ENCODE measurements at places on chromosomes 11 and 22.

DNA sequence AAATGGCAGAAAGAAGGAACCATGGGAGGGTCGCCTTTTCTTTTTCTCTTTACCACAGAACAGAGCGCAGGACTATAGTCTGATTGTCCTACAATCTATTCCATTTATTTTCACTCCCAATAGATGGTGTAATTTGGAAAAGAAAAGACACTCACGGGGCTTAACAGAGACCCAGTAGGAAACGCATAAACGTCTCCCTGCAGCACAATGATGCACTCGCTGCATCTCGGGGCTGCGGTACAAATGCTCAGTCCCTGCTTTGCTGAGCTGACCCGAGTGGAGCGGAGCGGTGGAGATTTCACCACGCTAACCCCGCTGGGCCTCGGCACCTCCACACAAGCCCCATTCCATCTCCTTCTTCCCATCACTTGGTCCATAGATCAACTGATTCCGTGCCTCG is 1.5 kb downstream of the FEZ1 start:
- DNase-seq: no peak

GRCh38 chr11:43787824-43788223 is 92.8 kb upstream of the ALKBH3 start:
- no peak for DNase-seq

DNA sequence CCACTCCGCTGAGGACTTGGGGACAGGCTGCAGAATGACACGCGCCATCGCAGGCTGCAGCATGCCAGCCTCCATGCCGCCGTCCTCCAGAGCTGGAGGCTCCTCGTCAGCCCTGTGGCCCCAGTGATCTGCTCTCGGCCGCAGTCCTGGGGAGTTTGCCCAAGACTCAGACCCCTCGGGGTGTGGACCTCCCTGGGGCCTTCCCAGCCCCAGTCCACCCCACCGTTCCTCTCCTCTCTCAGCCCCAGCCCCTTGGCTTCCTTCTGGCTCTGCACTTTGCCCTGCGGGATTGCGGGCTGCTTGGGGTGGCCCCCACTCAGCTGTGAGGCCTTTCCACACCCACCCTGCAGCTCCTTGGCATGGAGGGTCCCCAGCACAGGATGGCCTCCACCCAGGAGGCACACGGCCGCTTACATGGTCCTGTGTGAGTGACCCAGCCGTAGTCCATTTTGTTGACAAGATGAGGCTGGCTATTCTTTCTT is 414.9 kb downstream of the TBC1D22A start:
- no peak for DNase-seq

DNA sequence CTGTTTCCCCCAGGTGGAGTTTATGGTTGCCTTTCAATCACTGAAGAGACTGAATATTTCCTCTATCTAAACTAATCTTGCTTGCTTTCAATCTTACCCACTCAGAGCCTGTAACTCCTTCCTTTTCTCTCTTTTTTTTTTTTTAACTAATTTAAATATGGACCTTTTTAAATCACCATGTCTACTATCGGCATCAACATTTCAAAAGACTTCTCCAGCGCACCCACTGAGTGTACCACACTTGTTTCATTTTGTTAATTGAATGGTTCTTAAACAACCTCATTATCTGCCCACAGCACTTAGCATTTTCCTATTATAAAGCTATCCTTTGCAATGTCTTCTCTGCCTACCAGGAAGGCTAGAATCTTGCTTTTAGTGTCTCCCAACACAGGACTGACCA is 1212.5 kb downstream of the LRRC4C start:
- no peak for DNase-seq

- DNase-seq: no peak
Measured at GRCh38 chr22:50456466-50457234, 18.2 kb downstream of the SBF1 start.

- DNase-seq: no peak
Measured at GRCh38 chr11:105357146-105357545, 217.6 kb upstream of the CARD18 start.

GRCh38 chr22:32232191-32232830 is 22.8 kb downstream of the SLC5A4 start:
- DNase-seq: no peak

All from D721Med (cell line).